ENCODE measurements at places on chromosomes 2 and 18. TPM values are rescaled to one million over a fixed set of nuclear protein-coding genes. Genes with fewer than 3 reads are reported as not detected.

DNA sequence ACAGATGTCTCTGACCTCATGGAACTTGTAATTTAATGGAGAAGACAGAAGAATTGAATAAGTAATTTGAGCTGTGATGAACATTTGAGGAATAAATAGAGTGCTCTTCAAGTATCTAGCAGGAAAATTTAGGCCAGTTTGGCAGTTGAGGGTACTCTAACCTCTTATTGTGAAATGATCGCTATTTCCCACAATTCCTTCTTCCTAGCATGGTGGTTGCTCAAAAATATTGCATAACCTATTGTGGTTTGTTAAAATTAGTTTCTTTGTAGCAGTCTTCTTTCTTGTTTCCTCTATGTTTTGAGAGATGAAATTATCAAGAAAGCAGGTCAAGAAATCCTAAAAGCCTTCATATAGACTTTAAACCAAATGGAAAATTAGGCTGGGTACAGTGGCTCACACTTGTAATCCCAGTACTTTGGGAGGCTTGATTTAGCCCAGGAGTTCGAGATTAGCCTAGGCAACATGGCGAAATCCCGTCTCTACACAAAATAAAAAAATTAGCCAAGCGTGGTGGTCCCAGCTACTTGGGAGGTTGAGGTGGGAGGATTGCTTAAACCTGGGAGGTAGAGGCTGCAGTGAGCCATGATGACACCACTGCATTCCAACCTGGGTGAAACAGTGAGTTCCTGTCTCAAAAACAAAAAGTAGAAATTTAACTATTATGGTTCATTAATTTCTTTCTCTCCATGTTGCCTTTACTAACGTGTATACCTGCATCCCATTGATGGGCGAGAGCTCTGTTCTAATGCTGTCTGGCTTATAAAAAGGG lies 58.7 kb downstream of the RBKS start:
- no peak overlapping the region for H3K27ac ChIP-seq
- no peak for DNase-seq
- H3K36me3 ChIP-seq: no peaks in the 10 kb centered on the region
- no peaks in the 10 kb centered on the region for H3K4me1 ChIP-seq

DNA sequence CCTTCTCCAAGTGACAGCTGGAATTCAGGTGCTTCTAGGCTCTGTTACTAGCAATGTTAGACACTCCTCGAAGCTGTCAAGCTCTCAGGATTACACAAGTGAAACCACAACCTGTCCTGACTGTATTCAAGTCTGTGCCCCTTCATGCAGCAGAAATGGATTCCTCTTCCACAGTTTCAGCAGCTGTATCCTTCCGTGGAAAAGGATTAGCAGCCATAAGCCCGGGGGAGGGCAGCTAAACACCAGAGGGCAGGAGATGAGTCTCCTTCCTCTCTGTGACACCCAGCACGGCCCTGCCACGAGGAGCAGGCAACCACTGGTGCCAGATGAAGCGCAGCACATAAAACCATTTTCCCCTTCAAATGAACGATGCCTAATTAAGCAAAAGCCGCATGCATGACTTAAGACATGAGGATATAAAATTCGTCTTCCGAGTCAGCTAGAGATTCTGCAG lies 1.2 kb downstream of the ST3GAL5 start:
- peak overlapping the region; percentile 86 for H3K4me3 ChIP-seq
- H3K27ac ChIP-seq: no peak overlapping the region

Gene PIKFYVE
- 34.8 TPM for total RNA-seq

DNA sequence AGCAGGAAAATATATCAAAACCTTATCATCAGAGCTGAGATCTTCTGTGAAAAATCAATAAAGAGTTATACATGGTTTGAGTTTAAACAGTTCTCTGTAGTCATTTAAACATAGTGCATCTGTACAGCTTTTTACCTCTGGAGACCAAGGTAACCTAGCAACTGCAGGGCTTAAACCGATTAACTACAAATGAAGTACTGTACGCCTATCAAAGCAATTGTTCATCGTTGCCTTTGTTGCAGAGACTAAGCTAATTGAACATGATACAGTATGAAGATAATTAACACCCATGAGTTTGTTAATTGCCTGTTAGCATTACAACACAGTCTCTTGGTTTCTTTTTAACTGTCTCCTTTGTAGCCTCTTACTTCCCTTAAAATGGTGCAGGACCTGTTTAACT lies 147.9 kb downstream of the LNPK start:
- H3K27me3 ChIP-seq: no peaks in the 10 kb centered on the region
- no peak overlapping the region for H3K4me3 ChIP-seq
- no peak overlapping the region for H3K27ac ChIP-seq
- no peaks in the 10 kb centered on the region for H3K36me3 ChIP-seq
- H3K4me1 ChIP-seq: no peaks in the 10 kb centered on the region
- no peak for DNase-seq

DNA sequence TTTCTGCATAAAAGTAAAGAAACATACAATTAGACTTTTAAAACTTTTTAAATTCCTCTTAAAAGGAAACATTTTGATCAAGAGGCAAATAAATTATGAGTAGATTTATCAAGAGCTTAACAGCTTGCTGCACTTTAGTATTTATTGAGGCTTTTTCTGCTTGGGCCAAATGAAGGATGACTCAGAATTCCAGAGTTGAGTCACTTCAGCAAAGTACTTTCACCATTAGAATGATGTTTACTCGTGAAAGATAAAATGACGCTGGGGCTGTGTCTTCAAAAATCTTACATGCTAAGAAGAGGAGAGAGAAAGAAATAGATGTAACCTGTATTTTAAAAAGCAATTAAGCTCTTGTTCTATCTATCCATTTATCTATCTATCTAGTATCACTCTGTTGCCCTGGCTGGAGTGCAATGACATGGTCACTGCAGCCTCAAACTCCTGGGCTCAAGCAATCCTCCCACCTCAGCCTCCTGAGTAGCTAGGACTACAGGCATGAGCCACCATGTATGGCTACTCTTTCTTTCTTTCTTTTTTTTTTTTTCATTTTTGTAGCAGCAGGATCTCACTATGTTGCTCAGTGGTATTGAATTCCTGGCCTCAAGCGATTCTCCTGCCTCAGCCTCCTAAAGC lies 75.3 kb upstream of the RIOK3 start:
- peaks cover 42% of the 10 kb centered on the region for H3K4me1 ChIP-seq
- no peaks in the 10 kb centered on the region for H3K36me3 ChIP-seq
- no peaks in the 10 kb centered on the region for H3K27me3 ChIP-seq
- DNase-seq: peak; percentile 42
- no peak overlapping the region for H3K4me3 ChIP-seq

- no peak overlapping the region for H3K27ac ChIP-seq
- H3K36me3 ChIP-seq: no peaks in the 10 kb centered on the region
- H3K4me3 ChIP-seq: no peak overlapping the region
- no peak for DNase-seq
- no peaks in the 10 kb centered on the region for H3K4me1 ChIP-seq
These were observed 336.9 kb upstream of the PKDCC start for GRCh38 chr2:41710944-41711343.

Gene ELOA2
- total RNA-seq: not detected
